ENCODE measurements at places on chromosomes 5 and 9.

DNA sequence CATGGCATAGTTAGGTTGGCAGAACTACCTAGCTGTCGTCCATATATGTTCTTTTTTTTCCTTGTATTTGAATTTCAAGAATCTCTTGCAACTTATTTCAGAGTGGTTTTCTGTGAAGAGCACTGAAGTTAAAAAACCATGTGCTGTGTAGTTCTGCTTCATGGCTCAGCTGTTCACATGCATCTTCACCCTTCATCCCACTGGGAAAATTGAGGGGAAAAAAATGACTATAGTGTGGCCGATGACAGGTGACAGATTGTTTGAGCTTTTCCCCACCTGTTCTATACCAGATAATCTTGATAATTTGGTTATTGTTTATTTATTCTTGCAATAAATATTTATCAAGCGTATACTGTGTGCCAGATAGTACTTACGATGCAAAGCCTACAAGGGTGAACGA lies 77.8 kb downstream of the AOPEP start:
- no peak for DNase-seq

DNA sequence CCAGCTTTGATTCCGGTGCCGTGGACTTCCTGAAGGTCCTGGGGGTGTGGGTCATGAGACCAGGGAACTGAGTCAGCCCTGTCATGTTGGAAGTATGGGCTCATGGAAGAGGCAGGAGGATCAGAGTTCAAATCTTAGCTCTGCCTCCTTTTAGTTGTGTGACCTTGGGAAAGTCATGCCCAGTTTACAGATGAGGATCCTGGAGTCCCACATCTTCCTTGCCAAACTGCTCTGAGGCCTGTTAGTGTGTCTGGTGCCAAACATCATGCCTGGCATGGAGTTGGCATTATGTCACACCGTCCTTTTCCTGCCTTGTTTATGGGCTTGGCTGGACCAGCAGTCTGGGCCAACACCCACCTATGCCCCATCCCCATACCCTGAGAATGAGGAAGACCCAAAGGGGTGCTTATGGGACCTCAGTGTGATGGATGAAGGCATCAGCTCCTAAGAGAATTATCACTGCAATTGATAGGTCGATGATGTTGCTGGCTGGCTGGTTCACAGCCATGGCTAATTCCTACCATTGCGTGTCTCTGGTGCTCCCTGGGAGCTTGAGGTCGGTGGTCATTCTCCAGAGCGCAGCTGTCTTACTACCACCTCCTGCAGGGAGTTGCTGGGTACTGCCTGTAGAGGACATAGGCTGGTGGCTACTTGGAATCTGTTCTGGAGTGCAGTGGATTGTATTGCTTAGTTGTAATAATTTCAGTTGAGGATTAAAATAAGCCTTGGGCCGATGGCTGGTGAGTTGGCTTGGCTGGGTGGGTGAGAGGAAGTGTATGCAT lies 140.5 kb upstream of the PITX1 start:
- DNase-seq = peak; percentile 61

GRCh38 chr9:117344892-117345660 lies 69.8 kb downstream of the ASTN2 start:
- DNase-seq = peak; percentile 4

DNA sequence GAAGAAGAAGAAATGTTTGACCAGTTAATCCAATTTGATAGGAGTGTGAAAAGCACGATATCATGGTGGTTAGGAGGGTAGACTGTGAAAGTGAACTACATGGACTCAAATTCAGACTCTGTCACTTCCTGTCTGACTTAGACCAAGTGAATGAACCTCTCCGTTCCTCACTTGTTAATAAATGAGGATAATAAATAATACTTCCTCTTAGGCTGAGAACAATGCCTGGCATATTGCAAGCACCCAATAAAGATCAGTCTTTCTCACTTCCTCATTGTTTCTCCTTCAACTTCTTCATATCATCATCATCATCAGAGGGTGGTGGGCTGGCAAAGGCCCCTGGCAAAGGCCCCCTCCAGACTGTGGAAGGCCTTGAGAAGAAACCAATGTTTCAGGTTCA lies 148.7 kb downstream of the CDK5RAP2 start:
- DNase-seq = no peak

DNA sequence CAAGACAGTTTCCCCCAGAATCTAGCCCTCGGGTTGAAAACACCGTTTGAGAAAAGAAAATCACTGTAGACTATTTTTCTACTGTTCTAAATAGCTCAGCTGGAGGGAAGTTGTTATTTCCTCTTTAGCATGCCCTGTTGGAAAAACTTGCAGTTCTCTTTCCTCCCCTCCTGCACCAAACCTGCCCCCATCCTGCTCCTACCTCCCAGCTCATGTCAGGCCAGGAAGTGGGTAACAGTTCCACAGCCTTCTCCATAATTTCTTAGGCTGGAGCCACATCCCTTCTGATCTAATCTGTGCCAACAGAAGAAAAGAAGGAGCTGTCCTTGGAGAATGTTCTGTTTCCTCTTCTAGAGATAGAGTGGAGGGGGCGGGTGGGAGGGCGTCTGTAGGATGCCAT lies 437.7 kb downstream of the SPOCK1 start:
- no peak for DNase-seq

DNA sequence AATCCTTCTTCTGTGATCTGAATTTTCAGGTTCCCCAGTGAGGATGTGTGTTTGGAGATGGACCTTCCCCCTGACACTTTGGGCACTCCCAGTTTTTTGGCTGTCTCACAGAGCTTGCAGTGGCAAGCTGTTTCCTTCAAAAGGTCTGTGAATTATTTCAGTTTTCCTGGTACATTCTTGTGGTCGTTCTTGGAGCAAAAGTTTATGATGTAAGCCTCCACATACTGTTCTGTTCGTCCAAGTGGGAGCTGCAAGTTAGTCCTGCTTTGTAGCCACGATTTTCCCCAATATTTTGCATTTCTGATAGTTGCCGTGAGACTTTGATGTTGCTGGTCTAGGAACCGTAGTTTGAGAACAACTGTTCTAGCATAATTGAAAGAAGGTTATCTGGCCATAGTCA lies 88.3 kb downstream of the MTAP start:
- DNase-seq = no peak

DNA sequence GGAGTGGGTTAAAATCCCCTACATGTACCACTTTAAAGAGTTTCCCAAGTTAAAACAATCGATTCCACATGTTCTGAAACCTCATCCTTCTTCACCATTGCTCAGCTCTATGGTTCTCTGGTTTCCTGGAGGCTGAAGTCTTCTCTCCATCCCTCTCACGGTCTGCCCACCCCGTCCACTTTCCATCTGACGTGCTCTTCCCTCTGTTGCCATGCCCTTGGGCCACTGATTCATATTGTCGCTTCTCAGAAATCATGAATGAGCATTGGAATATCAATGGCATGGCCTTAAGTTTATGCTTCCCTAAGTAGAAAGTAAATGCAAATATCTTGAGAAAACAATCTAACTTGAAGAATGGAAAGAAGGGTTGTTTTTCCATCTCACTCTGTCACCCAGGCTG lies 30.9 kb downstream of the GDNF start:
- no peak for DNase-seq

DNA sequence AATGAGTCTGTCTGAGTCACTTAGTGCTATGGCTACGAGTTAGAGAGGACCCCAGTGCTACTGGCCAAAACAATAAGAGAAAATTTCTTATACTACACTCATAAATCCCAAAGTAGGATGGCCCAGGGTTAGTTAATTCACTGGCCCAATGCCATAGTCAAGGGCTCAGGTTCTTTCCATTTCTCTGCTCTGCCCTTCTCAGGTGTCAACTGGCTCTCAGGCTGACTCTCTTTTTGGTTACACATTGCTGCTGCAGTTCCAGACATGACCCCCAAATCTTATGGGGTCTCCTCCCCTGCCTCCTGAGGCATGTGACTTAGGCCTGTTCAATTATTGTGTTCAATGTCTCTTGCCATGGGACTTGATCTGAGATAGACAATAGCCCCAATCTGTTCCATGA lies 70.4 kb downstream of the ARHGEF37 start:
- DNase-seq = no peak

DNA sequence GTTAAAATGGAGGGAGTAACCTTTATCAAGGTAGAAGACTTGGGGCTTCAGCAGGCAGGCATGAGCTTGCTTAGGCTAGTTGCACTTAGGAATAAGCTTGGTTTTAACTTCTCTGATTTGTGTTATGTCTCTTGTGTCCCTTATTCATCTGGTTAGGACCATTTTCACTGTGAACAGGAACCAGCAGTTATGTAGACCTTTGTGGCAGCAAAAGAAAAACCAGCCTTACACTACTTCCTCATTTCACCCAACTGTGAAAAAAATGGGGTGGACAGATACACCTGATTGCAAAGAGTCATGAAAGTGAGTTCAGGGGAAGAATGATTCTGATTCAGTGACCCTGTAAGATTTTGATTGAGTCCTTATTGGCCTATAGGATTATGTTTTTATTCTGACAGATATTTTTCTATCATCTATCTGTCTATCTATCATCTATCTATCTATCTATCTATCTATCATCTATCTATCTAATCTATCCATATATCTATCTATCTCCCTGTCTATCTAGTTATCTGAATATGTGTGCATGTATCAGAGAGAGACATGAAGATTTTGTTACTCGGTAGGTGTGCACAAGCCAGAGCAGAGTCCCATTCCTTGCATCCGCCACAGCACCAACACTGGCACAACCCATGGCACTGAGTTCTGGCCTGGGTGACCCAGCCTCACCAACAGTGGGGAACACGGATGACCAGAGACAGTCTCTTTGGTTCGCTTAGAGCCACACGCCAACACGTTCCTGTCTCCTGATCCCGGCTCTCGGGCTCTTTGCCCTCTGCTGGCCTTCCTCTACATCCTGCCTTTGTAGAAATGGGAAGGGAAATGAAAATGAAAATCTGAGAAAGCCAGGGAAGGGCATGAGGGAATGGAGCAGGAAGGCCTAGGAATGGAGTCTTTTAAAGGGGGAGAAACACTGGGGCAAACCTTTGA lies 1.3 kb upstream of the ZNF366 start:
- no peak for DNase-seq

DNA sequence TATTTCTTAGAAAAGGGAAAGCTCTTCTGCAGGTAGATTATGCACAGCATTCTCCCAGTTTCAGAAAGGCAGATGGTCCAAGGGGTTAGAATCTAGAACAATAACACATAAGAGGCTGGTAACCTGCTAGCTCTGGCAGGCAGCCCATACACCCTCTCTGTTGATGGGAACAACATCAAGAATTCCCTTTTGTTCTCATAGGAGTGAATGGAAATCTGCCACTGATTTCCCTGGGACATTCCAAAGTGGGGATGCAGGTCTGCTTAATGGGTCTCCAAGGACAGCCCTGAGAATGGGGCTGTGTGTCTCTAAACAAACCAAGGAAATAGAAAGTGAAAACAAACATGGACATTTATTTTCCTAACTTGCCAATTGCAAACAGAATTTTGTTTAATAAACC lies 456.8 kb downstream of the EBF1 start:
- DNase-seq = no peak

GRCh38 chr9:130337318-130337717 lies 71.8 kb downstream of the HMCN2 start:
- DNase-seq = no peak

DNA sequence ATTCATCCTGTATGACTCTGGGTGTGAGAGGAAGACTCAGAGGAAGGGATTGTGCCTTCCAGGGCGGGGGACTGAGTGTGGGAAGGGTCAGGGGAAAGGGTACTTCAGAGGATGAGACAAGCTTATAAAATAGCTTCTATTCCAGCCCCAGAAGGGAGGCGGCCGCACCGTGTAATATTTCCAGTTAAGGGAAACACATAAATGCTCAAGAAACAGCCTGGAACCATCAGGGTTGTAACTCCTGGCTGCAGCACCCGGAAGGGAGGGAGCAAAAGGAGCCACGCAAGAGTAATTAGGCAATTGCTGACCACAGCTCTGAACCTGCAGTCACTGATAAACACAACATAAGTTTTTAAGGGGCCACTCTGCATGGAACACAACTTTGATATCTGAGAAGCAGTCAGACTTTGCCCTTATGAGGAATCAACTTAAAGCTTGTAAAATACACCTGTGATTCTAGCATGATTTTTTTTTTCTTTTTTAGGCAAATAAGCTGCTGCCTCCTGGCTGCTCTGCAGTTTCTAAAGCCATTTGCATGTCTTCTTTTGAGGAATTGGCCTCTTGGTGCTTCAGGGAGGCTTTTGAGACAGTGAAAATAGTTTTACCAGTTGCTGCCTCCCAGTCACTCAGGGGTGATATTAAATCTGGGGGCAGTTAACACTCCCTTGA lies 382.7 kb downstream of the ENC1 start:
- DNase-seq = peak; percentile 33

DNA sequence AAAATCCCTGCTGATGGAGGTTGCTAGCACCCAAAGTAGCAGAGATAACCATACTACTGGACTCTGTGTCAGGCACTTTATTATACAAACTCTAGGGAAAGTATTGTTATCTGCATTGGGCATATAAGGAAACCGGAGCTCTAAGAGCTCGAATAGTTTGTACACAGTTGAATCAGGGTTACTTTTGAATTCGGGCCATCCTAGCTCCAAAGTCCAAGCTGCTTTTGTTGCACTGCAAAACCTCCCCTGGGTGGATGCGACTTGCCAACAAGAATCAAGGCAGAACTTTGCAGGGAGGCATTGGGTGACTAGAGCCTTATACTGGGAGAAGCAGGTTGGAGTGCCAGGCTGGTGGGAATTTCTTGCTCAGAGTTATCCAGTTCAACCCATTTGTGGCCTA lies 435.1 kb downstream of the SPATA31D1 start:
- no peak for DNase-seq

- peak; percentile 97 for DNase-seq
These were observed at the start of gene ALDH7A1 for GRCh38 chr5:126594748-126595485. Gene ALDH7A1 (minus strand): TSS chr5:126595219. CDS start chr5:126595198, 21 bp downstream.

DNA sequence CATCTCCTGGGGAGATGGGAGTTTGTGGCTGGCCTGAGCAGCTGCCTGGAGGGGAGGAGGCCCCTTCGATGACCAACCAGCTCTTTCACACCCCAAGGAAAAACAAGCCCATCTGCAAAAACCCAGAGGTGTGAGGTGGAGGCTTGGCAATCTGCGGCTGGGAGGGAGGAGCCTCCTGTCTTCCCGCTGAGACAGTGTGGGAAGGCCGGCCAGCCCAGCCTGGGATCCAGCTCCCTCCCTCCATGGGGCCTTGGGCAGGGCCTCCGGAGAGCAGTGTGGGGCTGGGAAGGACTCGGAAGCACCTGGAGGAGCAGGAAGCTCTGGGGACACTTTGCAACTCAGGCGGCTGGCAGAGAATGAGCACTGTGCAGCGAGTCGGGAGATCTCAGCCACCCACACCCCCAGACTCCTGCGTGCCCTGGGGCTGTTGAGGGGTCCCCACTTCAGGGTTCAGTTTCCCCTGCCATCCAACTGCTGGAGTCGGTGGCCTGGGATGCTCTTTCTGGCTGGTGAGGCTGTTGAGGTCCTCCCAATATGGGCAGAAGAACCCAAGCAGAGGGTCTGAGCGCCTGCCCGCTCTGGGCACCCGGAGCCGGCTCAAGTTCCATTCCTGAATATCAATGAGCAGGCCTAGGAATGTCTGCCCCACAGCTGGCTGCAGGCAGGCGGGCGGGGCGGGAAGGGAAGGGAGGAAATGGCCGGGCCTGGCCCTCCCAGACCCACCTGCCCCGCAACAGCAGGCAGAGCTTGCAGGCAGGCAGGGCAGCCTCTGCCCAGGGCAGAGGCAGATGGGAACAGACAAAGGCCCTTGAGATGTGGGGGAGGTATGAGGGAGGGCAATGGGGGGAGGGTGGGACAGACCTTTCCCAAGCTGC lies 101.1 kb downstream of the FGF18 start:
- peak; percentile 88 for DNase-seq

GRCh38 chr9:87179553-87180340 lies 232.4 kb upstream of the GAS1 start:
- DNase-seq = no peak
